ENCODE measurements at places on chromosomes 3 and 15.

- no peak for DNase-seq
Observed at GRCh38 chr3:56202997-56203396, 265.3 kb downstream of the ERC2 start.

GRCh38 chr3:9852528-9852927 is 8.7 kb upstream of the RPUSD3 start:
- DNase-seq = no peak

DNA sequence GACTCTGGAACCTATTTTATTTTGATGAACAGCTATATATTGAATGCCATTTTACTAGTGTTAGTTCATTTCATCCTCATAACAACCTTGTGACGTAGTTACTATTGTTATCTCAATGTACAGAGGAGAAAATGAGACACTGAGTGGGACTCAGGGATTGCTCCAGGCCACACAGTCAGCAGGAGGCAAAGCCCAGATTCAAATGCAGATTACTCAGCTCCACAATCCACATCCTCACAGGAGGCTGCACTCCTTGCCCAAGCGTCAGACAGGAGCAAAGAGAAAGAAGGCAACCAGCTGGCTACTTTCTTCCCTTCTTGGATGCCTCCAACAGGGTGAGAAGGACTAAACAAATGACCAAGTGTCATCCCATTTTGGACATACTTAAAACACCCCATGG is 92.0 kb upstream of the CCDC54 start:
- DNase-seq = no peak

- no peak for DNase-seq
Observed at GRCh38 chr3:64220161-64220914, 4.9 kb downstream of the PRICKLE2 start.

GRCh38 chr15:95068701-95069521 is 837.5 kb downstream of the MCTP2 start:
- DNase-seq = no peak

- DNase-seq = no peak
Observed at GRCh38 chr15:78023865-78024518, 53.5 kb downstream of the TBC1D2B start.

DNA sequence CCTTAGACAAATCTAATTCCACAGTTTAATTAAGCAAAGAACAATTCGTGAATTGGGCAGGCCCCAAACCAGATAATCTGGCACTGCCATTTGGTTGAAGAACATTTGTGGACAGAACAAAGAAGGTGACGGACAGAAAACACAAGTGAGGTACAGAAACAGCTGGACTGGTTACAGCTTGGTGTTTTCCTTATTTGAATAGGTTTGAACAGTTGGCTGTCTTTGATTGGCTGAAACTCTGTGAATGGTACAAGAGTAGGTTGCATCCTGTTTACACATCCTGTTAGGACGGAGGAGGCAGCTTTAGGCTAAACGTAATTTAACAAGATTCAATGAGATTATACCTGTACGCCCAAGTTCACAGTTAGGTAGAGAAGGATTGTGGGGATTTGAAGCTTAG is 114.4 kb downstream of the LPP start:
- no peak for DNase-seq

GRCh38 chr3:34264337-34265041 is 466.1 kb downstream of the PDCD6IP start:
- DNase-seq = no peak

DNA sequence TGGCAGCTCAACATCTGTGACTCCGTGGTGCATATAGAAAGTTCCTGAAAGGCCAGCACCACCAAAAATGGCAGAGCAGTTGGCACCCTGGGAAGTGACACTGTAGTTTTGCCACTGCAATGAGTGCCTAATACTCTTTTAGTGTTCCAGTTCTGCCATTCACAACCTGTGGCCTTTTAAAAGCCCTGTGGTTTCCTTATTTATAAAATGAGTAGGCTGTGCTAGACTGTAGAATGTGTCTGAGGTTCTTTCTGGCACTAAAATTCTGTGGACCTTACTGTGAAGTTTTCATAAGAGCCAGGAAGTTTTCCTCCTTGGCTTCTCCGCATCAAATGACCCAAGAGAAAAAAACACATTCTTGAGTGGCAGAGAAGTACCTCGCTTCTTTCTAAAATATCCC is 74.1 kb downstream of the MME start:
- no peak for DNase-seq

DNA sequence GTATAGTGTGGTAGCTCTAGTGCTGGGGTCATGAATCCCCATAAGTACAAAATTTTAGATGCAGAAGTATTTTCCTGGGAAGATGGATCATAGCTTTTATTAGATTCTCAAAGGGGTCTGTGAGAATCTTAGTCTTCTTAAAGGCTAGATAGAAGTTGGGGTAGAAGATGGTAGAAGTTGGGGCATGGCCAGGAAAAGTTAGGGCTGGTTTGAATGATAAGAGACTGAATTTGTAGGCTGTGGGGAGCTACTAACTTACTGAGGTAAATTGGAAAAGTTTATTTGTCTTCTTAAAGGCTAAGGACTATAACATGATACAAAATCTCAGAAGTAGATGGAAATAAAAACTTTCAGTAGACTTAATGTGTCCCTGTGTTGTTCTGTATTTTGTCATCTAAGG is 1.6 kb upstream of the UBE2Q2 start:
- no peak for DNase-seq

- DNase-seq = no peak
Observed at GRCh38 chr15:92149029-92149428, 244.7 kb upstream of the ST8SIA2 start.

DNA sequence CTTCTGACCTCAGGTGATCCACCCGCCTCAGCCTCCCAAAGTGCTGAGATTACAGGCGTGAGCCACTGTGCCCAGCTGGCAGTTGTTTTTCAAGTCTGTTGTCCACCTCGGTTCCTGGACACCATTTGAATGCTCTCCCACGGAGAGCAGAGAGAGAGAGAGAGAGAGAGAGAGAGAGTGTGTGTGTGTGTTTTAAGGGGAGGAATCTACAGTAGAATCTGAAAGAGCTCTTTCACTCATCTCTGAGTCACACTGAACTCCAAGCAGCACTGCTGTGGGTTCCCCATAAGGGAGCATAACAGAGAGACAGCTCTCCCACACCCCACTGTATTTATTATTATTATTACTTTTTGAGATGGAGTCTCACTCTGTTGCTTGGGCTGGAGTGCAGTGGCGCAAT is 156.6 kb downstream of the RPLP1 start:
- no peak for DNase-seq

- no peak for DNase-seq
Observed at GRCh38 chr3:119120480-119120879, 25.5 kb upstream of the TEX55 start.

DNA sequence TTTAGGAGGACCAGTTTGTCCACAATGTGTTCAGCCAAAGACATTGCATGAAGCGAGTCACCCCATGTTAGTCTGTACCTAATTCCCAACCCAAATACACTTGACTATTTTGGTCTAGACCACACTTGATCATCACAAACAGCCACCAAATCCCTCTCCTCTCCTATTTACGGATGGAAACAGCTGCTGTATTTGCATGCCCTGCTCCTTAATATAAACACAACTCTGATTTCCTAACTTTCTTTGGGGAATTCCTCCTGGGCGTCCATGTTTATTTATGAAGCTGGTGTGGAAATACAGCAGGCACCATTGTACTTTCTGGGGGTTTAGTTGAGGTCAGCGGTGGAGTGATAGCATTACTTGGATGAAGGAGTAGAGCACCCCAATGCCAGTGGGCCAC is 235.2 kb downstream of the TLE3 start:
- no peak for DNase-seq

DNA sequence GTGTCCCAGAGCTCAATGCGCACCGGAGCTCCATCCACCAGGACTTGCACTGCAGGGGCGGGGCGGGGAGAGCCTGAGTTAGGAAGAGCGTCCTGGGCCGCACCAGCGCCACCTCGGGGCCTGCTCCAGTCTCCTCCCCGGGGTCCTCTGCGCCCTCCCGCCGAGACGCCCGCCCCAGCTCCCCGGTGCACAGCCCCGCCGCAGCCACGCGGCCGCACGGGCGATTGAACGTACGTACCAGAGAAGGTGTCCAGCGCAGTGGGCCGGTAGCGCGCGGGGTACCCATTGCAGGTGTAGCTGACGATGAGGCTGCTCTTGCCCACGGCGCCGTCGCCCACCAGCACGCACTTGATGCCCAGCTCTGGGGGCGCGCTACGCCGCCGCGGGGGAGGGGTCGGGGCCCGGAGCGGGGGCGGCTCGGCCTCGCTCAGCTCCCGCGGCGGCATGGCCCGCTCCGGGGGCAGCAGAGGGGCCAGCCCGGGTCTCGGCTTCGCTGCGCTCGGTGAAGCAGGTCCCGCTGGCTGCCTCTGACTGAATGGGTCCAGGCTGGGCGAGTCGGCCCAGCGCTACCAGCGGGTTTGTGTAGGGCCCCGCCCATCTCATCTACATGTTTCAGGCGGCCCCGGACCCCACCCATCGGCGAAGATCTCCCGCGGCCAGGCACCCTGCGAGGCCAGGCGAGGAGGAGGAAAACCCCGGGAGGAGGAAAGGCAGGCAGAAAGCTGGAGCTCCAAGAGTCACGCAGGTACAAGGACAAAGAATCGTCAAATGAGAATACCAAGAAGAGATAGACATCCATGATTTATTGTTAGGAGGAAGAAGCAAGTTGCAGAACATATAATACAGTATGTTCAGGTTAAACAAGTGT is at the start of gene RHOV:
TSS of gene RHOV (minus strand) at position 541 of the 868 bp plus-strand sequence. CDS start at position 446, 95 bp downstream.
- DNase-seq = peak; percentile 24

DNA sequence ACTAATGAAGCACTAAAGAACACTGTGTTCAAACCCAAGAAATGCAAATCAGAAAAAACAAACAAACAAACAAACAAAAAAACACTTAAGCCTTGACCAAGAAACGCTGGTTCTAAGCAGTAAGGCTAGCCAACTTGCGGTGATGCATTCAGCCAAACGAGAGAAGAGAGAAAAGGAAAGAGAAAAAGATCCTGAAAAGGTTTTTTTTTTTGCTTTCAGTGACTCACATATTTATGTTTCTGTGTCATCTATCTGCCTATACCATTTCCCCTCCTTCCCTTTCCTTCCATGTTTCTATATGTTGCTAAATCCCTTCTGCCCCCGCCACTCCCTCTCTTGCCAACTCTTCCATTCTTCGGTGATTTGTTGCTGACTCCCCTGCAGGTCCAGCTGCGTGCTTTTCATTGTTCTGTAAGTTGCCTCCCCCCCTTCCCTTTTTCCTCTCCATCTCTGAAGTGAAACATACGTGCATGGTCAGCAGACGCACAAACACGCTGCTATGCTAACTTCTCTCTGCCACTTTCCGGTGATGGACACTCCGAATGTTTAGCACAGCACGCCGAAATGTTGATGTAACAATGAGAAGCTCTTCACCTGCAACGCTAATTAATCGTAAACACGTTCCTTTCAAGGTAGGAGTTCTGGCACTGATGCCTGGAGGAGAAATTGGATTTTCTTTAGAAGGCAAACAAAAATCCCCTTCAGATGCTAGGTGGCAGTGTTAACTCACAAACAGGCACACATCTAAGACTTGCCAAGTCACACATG is 154.4 kb downstream of the TUSC7 start:
- DNase-seq = peak; percentile 20

DNA sequence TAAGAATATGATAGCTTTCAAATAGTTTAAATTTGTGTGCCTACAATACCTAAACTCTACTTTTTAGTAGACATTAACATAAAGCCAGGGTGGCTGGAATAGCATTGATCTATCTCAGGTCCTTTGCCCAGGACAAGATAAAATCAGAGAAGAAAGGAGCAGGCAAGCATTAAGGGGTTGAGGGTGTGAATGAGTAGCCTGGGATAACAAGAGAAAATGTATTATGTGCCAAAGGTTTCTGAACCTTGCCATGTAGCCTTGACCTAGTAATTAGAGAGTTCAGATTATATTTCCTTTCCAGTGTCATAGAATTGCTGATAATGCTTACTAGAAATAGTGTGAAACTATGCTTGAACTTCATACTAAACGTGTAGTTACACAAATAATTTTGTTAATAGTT is 22.9 kb downstream of the ATP11B start:
- DNase-seq = no peak

- no peak for DNase-seq
Observed at GRCh38 chr15:68354923-68355322, 77.0 kb downstream of the ITGA11 start.

GRCh38 chr3:99544786-99545281 is 93.6 kb upstream of the COL8A1 start:
- DNase-seq = no peak

- no peak for DNase-seq
Observed at GRCh38 chr3:23659274-23659673, 146.5 kb upstream of the UBE2E1 start.

DNA sequence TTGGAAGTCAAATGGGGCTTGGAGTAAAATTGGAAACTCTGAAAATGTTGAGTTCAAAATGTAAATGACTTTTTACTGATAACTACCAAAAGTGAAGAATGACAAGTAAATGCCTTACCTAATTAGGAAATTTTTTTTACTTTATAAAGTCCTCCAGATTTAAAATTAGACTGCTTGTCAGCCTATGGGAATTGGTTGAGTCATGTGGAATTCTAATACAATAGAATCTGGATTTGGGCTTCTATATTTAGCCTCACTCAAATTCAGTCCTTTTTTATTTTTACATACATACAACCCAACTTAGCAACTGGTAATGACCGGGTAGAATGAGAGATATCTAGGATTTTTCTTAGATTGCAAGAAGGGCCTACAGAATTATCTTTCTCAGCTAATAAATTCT is 158.9 kb upstream of the CADPS start:
- DNase-seq = no peak

DNA sequence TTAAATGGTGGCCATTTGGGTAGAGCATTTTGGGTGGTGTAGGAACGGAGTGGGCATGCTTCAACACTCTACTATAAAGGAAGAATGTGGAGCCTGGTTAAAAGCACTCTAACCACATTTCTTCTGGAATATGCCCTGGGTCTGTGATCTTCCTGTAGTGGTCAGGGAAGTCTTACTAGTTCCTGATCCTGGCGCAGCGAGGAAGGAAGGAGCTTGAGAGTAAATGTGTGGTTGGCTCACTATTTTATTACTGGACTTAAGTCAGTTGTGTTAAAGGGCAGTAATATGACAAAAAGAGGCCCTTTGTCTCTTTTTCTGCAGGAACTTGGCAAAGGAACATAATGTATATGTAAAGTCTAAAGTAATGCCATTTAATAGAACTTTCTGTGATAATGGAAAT is 197.6 kb upstream of the ZPLD1 start:
- DNase-seq = no peak

DNA sequence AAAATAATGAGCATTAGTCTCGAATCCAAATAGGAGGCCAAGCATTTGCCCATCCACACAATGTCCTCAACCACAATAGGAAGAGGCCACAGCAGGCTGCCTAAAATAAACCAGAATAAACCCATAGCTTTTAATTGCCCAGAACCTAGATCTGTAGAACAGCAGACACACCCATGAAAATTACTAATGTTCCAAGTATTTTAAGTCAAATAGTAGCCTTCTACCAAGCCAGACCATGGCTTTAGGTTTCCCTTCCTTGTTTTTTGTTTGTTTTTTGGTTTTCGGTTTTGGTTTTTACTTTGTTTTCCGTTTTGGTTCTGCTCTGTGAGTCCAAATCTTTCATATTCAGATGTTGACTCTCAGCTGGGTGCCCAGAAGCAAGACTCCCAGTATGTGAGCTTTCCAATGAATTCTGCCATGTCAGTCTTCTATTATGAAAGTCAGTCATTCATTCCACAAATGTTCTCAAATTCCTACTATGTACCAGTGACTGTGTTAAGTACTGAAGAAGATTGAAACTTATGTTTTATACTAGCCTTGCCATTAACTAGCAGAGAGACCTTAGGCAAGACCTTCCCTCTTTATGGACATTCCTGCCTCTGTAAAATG is 57.8 kb upstream of the BOC start:
- no peak for DNase-seq
